ENCODE measurements at places on chromosomes 12 and 14.

DNA sequence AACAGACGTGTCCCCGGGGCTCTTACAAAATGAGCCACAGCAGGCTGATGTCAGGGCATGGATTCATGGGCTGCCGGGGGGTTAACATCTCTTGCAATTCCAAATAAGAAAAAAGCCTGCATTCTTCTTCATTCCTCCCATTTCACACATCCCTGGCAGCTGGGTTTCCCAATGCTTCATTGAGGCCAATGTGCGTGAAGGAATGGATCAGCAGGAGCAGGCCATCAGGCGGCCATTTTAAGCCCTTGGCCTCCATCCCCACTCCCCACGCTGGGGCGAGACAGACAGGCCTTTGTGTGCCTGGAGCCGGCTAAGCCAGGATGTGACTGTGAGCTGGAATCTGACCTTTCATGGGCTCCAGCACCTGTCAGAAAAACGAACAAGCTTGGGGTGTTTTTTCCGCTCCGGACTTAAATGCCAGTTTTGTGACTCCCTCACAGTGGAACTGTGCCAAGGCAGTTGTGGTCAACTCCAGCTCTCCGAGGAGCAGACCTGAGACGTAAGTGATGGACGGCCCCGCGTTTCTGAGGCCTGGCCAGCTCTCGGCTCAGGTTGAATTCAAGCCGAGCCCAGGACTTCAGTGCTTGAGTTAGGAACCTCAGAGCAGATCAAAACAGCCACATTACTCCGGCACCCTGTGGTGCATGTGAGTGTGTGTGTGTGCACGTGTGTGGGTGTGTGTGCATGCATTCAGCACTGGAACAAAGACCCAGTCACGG lies 133.1 kb downstream of the TMEM30B start:
- DNase-seq = no peak

- DNase-seq = no peak
These were observed 170.0 kb upstream of the PRMT8 start for GRCh38 chr12:3320881-3321509.

GRCh38 chr14:92540472-92541048 lies 27.0 kb downstream of the RIN3 start:
- no peak for DNase-seq

DNA sequence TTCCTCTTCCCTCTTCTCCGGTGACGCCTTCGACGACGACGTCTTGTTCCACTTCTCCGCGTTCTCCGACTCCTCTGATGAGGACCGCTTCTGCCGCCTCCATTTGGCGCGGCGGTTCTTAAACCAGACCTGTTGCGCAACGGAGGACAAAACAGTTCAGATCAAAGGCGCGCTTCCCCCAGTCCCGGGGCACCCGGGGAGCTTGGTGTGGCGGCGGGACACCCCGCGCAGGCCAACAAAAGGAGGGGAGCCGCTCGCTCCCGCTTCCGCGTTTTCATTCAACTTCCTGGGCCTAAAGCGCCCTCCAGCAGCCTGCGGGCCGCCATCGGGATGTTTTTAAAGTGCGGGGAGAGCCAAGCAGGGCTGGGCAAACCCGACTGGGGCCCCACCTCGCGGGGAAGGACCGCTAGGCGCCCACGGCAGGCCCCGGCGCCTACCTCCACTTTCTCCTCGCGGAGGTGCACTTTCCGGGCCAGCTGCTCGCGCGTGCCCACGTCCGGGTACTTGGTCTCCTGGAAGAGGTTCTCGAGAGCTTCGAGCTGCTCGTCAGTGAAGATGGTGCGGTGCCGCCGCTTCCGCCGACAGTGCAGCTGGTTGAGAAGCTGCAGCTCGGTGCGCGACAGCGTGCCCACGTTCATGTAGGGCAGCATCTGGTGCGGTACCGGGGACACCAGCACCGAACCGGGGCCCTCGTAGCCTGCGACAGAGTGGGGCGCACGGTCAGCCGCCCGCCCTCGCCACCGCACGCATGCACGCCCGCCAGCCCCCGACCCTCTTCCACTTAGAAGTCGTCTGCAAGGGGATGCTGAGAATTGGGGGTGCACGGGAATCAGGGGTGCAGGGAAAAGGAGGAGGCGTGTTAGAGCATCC lies 1.2 kb downstream of the GSC start:
- no peak for DNase-seq
